ENCODE measurements at places on chromosomes 4 and X.

- DNase-seq: no peak
These were observed 314.7 kb upstream of the ATOH1 start for GRCh38 chr4:93513851-93514250.

DNA sequence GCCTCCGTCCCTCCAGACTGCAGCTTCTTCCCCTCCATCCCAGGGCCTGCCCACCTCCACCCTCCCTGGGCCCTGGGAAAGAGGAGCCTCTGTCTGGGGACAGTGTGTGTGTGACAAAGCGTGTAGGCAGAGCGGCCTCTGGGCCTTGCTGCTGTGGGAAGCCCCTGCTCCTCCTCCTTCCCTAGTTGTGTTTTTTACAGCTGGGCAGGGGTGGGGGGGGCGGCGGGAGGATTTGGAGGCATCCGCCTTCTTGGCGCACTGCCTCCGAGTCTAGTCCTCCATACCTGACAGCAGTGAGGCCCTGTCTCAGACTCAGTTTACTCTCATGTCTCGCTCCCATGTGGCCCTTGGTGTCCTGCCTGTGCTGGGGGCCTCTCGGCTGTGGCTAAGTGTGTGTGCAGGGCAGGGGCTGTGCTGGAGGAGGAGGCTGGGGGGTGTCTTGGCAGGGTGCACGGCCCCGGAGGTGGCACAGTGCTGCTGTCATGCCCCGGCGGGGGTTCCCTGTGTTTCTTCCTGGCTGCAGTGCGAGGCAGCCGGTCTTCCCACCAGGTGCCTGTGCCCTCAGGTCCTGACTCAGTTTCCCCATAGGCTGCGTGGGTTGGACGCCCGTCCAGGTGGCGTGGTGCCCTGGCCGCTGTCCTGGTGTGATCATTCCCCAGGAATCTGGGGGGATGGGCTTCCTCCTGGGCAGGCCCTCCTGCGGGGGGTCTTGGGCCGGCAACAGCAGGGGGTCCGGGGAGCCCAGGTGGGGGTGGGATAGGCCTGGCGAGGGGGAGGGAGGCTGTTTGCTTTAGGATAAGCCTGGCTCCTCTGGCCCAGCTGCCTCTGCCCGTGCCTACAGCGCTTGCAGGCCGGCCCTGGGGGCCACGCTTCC lies 7.0 kb downstream of the FGFRL1 start:
- DNase-seq: no peak

GRCh38 chr4:94680176-94680862 lies 77.4 kb upstream of the BMPR1B start:
- DNase-seq: no peak

GRCh38 chr4:81404294-81404693 lies 67.4 kb downstream of the RASGEF1B start:
- DNase-seq: no peak

- DNase-seq: peak; percentile 1
These were observed 132.0 kb downstream of the AFF2 start for GRCh38 chrX:148632444-148632843.

DNA sequence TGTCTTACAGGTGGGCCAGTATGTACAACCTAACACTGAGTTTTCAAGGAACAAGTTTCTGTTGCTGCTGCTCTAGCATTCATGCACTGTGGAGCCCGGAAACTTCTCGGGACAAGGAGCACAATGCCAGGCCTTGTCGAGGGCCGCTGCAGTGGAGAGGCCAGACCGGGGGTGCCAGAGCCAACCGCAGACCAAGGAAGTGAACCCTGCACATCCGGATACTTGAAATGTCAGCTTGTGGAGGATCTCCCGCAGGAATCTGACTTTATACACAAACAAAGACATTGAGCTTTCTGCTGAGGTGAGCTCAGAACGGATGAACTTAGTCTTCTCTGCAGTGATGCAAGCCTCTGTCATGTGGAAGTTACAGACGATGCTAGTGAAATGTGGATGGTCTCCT lies 99.5 kb downstream of the ZNF827 start:
- DNase-seq: no peak

- DNase-seq: no peak
These were observed 46.9 kb downstream of the BMPR1B start for GRCh38 chr4:94804650-94805049.

GRCh38 chr4:55819634-55820033 lies at the start of gene EXOC1L:
EXOC1L (plus strand) TSS chr4:55819790; CDS start chr4:55820027, 237 bp downstream.
- DNase-seq: no peak
